ENCODE measurements at places on chromosomes 6 and 20.

- no peak for DNase-seq
Measured at GRCh38 chr6:157244175-157244574, 79.1 kb downstream of the TMEM242 start.

- DNase-seq: peak; percentile 99
Measured at GRCh38 chr6:45613656-45614055, 235.9 kb upstream of the SUPT3H start.

- no peak for DNase-seq
Measured at GRCh38 chr6:139508576-139508975, 134.1 kb upstream of the CITED2 start.

- DNase-seq: no peak
Measured at GRCh38 chr6:53436526-53437303, 88.0 kb upstream of the ELOVL5 start.

DNA sequence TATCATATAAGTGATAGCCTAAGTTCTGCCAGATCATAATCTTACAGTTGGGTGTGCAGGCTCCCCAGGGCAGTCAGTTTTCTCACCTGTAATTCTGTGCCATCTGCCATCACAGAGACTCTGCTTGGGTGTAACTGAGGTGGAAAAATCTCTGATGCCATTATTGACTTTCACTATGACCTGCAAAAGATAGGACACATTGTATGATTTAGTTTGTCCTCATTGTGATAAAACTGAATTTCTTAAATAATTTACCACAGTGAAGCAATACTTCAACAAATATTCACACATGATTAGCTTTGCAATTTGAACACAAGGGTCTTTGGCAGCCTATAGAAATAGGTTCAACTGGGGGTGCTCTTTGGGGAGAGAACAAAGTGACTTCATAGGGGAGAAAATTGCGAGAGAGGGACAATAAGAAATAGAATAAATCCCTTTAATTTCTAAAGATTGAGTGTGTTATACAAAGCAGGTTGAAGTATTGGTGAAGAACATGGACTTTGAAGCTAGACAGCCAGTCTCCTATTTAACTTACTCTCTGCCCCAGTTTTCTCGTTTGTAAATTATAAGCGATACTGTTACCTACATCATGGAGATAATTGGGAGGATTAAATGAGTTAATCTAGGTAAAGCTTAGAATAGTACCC lies 27.3 kb downstream of the FAM229B start:
- no peak for DNase-seq

DNA sequence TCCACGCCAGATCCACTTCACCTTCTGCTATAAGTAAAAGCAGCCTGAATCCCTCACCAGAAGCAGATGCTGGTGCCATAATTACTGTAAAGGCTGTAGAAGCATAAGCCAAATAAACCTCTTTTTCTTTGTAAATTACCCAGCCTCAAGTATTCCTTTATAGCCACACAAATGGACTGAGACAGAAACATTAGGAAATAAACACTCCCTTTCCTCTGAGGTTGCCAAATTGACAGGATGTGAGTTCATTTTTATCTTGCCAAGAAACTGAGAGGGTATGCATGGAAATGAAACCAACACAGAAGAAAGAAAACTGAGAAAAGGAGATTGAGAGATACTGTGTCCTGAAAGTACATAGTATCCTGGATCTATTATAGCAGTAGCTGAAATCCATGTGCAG lies 481.2 kb downstream of the HAO1 start:
- peak; percentile 50 for DNase-seq

DNA sequence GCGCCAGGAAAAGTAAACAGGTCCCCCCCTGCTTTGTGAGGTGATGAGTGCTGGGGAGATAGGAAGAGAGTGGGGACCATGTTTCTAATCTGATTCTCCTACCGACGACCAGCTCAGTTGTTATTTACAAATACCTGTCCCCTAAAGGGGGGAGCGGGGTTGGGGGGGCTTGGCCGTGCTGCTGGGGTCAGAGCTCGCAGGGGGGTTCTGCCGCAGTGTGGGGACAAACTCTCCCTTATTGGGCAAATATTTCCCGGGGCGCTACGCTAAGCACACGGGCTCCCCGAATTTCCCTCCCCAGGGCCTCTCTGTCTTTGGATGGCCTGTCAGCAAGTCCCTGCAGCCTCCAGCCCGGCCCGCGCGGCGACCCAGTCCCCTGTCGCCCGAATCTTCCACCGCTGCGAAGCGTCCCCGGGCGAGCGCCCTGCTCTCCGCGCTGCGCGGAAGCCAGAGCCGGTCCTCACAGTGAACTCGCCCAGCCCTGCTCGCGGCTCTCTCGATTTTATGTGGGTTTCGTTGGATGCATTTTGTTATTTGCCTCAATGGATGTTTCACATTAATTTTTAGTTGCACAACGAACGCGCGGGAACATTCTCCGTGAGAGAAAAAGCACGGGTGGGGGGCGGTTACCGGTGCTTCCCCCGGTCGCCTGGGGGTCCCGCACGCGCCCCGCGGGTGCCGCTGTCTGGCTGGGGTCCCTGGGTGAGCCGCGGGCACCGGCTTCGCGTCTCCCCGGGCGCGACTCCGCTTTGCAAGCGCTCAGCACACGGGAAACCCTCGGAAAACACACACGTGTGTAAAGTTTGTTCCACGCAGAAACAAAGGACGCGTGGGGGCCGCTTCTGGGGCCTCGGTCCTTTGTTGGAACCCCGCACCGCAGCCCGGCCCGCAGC lies 1.5 kb upstream of the STX16 start:
- peak; percentile 40 for DNase-seq

GRCh38 chr20:45450097-45450818 lies 19.3 kb upstream of the WFDC2 start:
- peak; percentile 46 for DNase-seq
